ENCODE measurements at places on chromosomes 3 and 15.
A peak's percentile ranks its signal among the peaks of the same experiment; 100 is the strongest.

GRCh38 chr3:57998366-57999283 lies 9.6 kb upstream of the FLNB start:
- H3K4me3 ChIP-seq = no peak overlapping the region
- H3K36me3 ChIP-seq = no peaks in the 10 kb centered on the region
- H3K27ac ChIP-seq = no peak overlapping the region
- H3K27me3 ChIP-seq = no peaks in the 10 kb centered on the region

GRCh38 chr15:73972984-73973682 lies 19.0 kb downstream of the STOML1 start:
- DNase-seq = peak; percentile 93
- no peaks in the 10 kb centered on the region for H3K27me3 ChIP-seq
- peaks cover 10% of the 10 kb centered on the region for H3K4me1 ChIP-seq
- no peak overlapping the region for H3K27ac ChIP-seq
- H3K36me3 ChIP-seq = no peaks in the 10 kb centered on the region

GRCh38 chr3:74643636-74644035 lies 29.2 kb upstream of the CNTN3 start:
- no peak overlapping the region for H3K4me3 ChIP-seq
- no peaks in the 10 kb centered on the region for H3K27me3 ChIP-seq
- peaks cover 9% of the 10 kb centered on the region for H3K4me1 ChIP-seq
- peak; percentile 54 for DNase-seq
- H3K27ac ChIP-seq = peak overlapping the region; percentile 79

DNA sequence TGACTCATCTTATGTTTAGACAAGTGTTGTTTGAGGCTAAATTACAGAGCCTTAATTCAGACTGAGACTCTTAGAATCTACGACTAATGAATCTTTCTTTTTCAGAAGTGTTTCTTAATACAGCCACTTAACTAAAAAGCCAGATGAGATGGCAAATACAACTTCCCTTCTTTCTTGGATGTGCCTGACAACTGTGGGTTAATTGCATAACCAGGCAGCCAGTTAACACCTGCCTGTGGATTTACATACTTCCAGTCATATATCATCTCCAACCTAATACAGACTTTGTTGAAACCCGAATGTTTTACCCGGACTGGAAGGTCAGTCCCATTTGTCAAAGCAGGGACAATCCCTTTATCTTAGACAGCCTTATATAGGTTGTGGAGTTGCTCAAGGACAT lies 297.6 kb downstream of the VPS13C start:
- H3K27ac ChIP-seq = no peak overlapping the region
- DNase-seq = no peak
- no peak overlapping the region for H3K4me3 ChIP-seq
- no peaks in the 10 kb centered on the region for H3K27me3 ChIP-seq
- no peaks in the 10 kb centered on the region for H3K36me3 ChIP-seq
- H3K4me1 ChIP-seq = no peaks in the 10 kb centered on the region

DNA sequence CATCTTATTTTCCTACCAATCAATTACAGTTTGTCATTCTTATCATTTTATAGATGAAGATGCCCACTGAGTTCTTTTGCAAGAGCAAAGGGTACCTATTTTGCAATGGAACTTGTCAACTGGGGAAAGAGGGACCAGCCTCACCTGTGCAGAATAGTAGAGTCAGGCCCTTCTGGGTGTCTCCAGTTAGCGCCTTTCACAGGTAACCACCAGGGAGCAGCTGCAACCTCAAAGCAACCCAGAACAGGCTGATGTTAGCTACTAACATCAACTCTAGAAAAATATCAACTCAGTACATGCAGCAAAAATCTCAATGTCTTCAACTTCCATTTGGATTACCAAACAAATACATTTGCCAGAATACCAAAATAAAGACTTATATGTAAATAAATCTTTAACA lies 47.1 kb downstream of the SUMF1 start:
- H3K27me3 ChIP-seq = no peaks in the 10 kb centered on the region
- no peaks in the 10 kb centered on the region for H3K36me3 ChIP-seq
- no peak overlapping the region for H3K27ac ChIP-seq
- DNase-seq = no peak

- peaks cover 20% of the 10 kb centered on the region for H3K4me1 ChIP-seq
- peak; percentile 90 for DNase-seq
- H3K27ac ChIP-seq = peak within 1 kb of the TSS; percentile 94
These were observed at the start of gene ICE2 for GRCh38 chr15:60478566-60479360. TSS of gene ICE2 (minus strand) at chr15:60479142. CDS start at chr15:60477977, 1,165 bp downstream.

Data from SK-N-SH (cell line).